ENCODE measurements at places on chromosomes 1 and 21. TPM values are rescaled to one million over a fixed set of nuclear protein-coding genes. Genes with fewer than 3 reads are reported as not detected.

GJA9 gene
- total RNA-seq: not detected

CA6 gene
- total RNA-seq: not detected

C2CD2 gene
- total RNA-seq: 25.0 TPM

OR2L13 gene
- total RNA-seq: not detected

ANKRD34A gene
- total RNA-seq: 3.1 TPM

RAB7B gene
- total RNA-seq: 3.6 TPM

IQGAP3 gene
- total RNA-seq: 36.4 TPM

ATP1A2 gene
- 0.07 TPM for total RNA-seq

RHOU gene
- 3.6 TPM for total RNA-seq

NUAK2 gene
- 2.8 TPM for total RNA-seq

RAB3GAP2 gene
- total RNA-seq: 93.3 TPM

SLC30A2 gene
- total RNA-seq: not detected

PADI4 gene
- not detected for total RNA-seq

UMODL1 gene
- total RNA-seq: not detected

KCNA3 gene
- total RNA-seq: not detected
